ENCODE measurements at places on chromosomes 11 and 22.

GRCh38 chr11:80523057-80523456, 1082.2 kb upstream of the TENM4 start:
- no peak for DNase-seq

DNA sequence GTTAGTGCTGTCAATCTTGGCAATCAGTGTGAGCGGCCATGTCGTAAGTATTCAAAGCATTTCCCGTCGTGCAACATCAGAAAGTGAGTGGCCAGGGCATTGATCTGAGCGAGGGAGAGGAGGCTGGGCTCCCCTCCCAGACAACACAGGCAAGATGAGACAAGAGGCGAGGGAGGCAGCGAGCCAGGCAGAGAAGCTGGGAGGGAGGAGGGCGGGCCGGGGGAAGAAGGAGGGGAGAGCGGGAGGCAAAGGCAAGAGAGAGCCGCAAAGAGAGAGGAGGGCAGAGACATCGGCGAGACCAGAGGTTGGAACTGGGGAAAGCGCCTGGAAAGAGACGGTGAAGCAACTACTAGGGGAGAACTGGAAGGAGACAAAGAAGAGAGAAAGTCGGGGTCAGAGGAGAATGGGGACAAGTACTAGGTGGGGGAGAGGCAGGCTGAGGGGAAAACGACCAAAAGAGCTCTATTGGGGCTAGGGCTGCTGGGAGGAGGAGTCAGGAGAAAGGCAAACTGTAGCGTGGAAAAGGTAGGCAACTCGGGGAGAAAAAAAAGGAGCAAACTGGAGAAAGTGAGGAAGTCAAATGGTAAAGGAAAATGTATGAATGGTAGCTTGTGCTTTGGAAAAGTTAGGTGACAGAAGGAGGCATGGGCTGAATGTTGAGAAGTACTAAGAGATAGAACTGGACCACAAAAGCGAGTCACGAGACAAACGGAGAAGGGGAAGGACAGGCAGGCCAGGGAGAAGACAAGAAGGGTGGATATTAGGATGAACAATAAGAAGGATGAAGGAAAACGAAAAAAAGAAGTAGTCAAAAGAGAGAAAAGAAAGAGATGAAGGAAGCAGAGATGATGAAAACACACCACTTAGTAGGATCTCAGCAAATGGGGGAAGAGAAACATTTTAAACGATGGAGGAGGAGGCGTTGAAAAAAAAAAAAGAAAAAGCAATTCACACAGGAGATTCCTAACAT, 130.5 kb upstream of the C11orf58 start:
- no peak for DNase-seq

DNA sequence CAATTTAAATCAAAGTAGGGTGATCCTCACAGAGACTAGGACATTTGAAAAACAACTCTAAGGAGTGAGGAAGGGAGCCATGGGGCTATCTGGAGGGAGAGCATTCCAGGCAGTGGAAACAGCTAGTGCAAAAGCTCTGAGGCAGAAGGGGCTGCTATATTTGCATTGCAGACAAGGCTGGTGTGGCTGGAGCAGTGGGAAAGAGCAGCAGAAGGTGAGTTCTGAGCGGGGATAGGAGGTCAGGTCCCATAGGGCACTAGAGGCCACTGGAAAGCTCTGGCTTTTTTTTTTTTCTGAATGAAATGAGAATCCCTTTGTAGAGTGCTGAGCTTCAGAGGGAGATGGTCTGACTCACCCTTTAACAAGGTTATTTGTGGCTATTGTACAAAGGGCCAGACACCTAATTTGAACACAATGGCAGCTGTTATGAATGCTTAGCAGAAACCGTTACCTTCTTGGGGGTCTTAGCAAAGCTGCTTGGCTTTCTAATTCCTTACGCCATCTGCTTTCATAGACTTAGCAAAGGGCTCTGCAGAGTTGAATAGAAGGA, 291.6 kb downstream of the BUD13 start:
- no peak for DNase-seq

DNA sequence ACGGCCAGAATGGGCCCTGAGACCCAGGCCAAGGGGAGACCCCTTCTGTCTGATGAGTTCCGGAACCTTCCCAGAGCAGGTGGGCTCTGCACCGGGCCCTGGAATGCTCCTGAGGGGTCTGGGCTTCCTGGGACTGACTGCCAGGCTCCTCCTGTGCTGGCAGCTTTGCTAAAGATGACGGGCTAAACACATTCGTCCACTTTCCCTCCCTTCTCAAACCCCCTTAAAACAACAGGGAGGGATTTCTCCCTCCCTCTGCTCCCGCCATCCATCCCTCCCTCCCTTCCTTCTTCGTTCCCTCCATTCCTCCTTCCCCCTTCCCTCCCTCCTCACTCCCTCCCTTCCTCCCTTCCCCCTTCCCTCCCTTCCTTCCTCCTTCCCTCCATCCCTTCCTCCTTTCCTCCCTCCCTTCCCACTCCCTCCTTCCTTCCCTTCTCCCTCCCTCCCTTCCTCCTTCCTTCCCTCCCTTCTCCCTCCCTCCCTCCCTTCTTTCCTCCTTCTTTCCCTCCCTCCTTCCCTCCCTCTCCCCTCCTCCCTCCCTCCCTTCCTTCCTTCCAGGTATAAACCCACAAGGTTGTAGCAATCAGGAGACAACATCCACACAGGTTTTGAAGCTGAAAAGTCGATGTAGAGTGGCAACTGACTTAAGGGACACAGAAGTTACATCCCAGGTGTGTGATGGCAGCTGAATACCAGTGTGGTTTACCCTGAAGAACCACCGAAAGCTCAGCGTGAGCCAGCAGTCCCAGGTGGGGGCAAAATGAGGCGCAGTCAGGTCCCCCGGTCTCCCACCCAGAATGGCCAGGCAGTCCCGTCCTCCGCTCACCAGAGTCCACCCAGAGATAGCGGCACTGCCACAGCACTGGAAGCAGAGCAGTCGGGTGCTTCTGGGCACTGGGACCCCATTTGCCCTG, 18.8 kb upstream of the MGAT3 start:
- no peak for DNase-seq

DNA sequence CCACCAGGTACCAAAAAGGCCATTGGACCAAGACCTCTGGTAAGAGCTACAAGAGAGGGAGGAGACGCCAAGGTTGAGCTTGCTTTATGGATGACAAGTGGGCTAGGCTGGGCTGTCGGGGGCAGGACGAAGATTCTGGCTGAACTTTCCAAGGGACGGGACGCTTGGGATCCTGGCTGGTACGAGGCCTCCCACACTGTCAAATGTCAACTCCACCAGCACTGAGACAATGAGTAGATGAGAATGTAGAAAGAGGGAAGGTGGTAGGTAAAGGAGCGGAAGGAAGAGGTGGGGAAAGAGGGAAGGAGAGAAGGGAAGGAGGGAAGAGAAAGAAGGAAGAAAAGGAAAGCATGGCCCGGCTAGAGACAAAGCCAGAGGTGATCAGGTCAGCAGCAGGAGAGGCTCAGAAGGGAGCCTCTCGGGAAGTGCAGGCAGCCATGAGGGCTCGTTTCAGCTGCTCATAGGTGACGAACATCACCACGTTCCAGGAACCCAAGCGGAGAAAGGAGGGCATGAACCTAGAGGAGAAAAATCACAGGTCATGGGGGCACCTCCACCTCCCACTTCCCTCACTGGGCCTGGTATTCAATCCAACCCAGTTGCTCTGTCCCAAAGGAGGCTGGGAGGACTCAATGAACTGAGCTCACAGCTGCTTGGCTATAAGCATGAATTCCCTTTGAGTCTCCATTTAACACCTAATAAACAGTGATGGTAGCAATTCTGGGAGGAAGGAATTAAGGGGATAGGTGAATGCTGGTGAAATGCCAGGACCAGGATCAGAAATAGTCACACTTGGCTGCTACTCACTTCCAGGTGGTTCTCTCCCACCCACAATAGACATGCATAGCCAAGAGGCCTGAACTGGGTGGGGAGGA, 7.8 kb downstream of the UCP2 start:
- DNase-seq: no peak

All from bone marrow (tissue), 2 donors.